ENCODE measurements at places on chromosomes 1 and 21. TPM values are rescaled to one million over a fixed set of nuclear protein-coding genes. Genes with fewer than 3 reads are reported as not detected.

CHAF1B gene
- total RNA-seq = 0.52 TPM

DNA sequence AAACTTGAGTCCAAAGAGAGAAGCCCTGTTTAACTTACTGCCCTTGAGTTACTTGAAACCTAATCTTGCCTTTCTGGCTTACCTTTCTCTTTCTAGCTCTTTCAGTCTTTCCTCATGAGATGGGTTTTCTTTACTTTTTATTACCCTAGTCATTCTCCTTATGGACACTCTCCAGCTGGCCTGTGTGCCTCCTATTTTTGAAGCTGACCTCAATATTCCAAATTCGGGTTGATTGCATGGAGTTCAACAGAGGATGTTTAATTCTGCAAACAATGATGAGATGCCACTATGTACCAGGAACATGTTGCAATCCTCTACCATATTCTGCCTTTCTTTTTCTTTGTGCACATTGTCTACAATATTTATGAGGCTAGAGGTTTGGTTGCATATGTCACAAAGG lies 20.7 kb downstream of the DNAJC6 start:
- no peak for DNase-seq

DNA sequence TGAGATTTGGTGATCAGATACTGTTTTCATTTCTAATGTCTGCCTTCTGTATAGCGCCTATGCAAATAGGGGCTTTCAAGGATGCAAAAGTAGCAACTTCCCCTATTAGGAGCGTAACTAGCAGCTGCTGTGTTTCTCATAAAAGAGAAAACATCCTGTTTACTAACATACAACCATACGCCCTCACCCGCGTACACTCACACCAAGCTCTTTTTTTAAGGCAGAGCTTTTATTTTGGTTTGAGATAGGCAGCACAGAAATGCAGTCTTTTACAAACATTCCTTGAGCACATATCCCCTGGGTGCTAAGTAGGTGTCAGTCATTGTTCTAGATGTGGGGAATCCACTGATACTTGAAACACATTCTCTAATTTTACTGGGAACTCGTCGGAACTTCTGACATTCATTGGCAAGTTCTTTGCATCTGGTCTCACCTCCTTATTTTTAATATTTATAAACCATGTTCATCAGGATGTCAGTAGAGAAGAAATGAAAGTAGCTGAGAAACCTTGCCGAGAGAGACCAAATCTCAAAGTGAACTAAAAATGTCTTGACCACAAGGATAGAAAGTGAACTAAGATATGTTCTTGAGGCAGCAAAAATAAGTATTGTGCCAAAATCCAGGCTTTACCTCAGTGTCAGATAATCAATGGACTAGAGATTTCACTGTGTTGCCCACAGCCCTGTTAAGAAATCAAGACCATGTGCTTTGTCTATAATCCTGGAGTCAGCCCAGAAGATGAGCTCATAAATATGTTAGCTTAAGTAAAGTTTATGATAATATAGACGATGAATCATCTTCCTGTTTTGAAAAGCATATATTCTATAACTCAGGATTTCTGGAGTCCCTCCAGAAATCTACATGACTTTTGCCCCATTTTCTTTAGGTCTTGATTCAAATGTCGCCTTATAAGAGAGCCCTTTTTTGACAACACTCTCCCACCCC lies 350.9 kb downstream of the ST6GALNAC3 start:
- no peak for DNase-seq

DNA sequence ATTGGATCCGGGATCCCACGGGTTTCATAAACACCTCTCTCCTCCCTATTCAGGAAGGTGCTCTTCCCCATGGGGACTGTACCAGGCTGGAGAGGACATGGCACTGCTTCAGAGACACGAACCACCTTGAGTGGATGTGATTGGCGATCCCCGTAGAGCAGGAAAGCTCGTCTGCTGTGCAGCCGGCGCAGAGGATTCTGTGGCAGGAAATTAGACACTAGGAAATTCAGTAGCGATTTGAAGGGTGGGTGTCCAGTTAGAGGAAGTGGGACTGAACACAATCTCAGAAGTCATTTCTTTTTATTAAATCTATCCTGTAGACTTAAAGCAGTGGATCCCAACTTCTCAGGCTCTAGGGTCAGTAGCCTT lies 767 bp downstream of the PDIK1L start:
- no peak for DNase-seq

DNA sequence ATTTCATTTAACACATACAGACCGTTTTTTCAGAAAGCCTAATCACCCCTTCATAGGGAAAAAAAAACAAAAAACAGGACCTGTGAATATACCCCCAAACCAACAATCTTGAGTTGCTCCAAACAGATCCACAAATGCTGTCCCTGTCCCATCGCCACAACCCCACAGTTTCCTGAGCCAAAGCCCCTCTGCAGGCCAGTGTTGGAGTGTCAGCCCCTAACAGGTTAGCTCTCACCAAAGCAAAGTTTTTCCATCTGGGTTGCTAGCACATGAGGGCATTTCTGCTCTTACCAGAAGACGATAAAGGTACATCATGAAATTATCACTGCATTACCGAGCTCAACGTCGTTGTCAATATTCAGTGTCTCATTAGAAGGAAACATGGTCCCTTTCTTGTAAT lies 40.8 kb downstream of the MCOLN2 start:
- no peak for DNase-seq

- DNase-seq = no peak
Observed at GRCh38 chr21:31364253-31364945, 20.3 kb upstream of the TIAM1 start.

C1orf94 gene
- not detected for total RNA-seq

NKAIN1 gene
- total RNA-seq = not detected

SPRR1B gene
- total RNA-seq = not detected

SDF4 gene
- 117 TPM for total RNA-seq

DNA sequence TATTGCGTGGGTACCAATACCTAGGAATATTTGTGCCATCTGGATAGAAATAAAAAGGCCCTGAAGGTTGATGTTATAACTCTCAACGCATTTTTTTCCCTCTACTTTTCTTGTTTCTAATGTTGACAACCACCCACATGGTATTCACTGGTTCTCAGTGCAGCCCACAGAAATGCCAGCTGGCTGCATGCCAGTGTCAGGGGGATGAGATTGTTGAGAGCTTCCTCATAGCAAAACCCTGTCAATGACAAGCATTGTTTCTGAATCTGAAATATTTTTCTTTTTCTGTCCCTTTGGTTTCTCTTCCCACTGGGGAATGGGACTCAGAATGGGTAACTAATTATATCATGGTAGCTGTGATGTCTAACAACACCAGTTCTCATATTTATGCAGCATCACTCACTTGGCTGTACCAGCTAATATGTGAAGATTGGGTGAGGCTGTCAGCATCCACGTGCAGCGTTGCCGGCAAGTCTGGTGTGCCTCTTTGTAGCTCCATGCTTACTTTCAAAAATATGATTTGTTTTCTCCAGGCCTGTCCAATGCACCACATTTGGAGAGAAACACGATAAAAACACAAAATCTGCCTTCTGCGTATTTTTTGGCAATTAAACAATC lies 284.6 kb downstream of the PTBP2 start:
- DNase-seq = peak; percentile 35

GBP3 gene
- total RNA-seq = 7.4 TPM

SLFNL1 gene
- total RNA-seq = 0.37 TPM

DNA sequence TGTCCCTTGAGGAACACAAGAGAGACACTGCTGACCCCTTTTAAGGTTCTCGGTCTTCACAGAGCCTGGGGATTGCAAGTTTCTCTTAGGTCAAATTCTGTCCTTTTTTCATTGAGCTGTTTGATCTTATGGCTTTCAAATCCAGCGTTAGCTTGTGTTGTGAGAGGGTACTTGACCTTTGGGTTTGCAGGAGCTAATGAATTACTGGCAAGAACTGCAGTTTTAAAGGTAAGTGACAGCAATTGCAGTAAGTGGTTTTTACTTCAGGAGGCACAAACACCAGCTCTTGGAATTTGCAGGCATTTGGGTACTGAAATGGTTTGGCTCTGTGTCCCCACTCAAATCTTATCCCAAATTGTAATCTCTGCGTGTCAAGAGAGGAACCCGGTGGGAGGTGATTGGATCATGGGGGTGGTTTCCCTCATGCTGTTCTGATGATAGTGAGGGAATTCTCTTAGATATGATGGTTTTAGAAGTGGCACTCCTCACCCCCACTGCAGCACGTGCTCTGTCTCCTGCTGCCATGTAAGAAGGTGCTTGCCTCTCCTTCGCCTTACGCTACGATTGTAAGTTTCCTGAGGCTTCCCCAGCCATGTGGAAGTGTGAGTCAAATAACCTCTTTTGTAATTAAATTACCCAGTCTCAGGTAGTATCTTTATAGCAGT lies 134.5 kb upstream of the LYPLAL1 start:
- DNase-seq = no peak

- DNase-seq = peak; percentile 48
Observed at GRCh38 chr1:208159555-208160258, 84.5 kb downstream of the PLXNA2 start.

RGS8 gene
- not detected for total RNA-seq

DNA sequence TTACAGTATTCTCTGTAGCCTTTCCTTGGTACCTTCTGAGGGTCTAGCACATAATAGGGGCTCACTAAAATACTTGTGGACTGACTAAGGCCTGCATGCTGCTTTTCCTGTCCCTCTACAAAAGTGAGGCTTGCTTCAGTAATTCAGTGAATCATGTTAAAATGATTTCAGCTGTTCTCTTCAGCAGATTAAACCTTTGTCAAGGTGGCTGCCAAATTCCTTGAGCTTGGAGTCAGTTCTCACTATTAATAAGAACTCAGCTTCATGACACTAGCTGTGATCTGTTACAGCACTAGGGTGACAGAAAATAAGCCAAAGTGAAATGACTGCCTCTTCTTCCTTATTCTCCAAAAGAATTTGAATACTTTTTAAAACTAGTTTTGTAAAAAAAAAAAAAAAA lies 128.8 kb downstream of the KCNN3 start:
- no peak for DNase-seq

DNA sequence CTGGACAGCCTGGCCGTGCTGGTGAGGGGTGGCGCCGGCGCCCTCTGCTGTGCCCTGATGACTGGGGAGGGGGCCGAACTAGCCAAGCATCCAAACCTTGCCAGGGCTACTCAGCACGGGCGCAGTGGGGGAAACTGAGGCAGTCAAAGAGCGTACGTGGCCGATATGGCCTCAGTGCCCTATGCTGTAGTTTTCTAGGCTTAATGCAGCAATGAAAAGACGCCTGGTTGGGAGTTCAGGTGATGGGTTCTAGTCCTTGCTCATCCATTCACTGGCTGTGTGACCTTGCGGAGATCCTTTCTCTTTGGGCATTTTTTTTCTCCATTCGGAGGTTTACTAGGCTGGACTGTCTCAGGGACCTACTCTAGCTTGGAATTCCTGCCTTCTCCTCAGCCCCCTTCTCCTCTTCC lies 822 bp downstream of the MTX1 start:
- no peak for DNase-seq

DNA sequence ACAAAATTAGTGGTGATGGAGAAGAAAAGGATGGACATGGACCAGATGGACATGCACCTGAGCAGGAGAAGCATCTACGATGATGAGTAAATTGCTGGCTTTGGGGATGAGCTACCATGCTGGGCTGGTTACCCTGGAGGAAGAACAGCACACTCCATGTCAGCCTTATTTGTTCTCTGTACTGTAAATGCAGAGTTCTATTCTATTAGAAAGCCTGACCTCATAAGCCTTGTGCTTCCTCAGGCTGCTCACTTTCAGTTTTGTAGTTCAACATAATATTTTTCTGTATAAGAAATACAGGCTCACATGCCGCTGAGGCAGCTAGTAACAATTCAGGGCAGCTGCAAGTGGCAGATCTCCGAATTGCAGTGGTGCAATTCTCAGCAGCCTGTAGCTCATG lies 249.6 kb downstream of the PLA2G4A start:
- DNase-seq = no peak

GRCh38 chr1:47323599-47324031 lies 9.7 kb upstream of the STIL start:
- DNase-seq = no peak

GORAB gene
- 10.0 TPM for total RNA-seq

GRCh38 chr1:46991083-46991923 lies 32.2 kb upstream of the CYP4X1 start:
- DNase-seq = no peak

- no peak for DNase-seq
Observed at GRCh38 chr1:216456682-216457081, 33.4 kb upstream of the USH2A start.

DNA sequence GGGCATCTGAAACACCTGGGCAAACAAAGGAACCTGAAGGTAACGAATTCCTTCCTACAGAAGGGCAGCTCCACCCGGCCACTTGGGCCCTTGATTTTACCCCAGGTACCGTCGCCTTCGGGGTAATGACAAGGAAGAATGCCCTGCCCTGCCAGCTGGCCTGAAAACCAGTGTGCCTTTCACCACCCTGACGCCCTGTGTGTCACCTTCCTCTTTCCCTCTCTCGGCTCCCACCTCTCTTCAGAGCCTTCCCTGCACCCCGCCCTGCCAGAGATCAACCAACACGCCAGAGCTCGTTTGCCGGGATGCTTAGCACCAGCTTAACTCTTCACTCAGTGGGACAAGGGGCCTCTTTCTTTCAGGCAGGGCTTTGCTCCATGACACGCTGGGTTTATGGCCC lies 86.0 kb downstream of the SIM2 start:
- peak; percentile 82 for DNase-seq

TGFB2 gene
- 2.0 TPM for total RNA-seq

DNASE2B gene
- not detected for total RNA-seq

SLC1A7 gene
- 0.32 TPM for total RNA-seq

DNA sequence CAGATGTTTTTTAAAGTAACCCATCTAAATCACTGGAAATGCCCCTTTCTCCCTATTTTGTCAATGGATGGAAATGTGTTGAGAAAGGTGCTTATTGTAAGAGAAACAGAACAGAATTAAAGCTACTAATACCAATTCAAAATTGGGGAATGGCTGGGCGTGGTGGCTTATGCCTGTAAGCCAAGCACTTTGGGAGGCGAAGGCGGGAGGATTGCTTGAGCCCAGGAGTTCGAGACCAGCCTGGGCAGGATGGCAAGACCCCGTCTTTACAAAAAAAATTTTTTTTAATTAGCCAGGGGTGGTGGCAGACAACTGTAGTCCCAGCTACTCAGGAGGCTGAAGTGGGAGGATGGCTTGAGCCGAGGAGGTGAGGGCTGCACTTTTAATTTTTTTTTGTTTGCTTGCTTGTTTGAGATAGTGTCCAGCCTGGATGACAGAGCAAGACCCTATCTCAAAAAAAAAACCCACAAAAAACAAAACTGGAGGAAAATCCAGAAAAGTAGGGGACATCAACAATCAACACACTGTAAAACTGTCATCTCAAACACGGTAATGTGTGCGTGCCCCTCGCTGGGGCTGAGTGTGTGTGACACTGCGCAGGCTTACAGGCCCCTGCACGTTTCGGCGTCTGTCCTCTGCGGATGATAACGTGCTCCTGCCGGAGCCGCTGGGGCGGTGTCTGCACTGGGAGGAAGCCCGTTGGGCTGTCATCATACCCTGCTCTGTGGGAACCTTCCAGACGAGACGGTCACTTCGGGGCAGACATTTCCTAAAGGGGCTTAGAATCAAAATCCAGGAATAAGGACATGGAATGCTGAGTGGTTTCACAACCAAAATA lies 11.6 kb upstream of the POFUT2 start:
- DNase-seq = peak; percentile 84

All from left ventricle myocardium superior (tissue), 1 donor.